ENCODE measurements at places on chromosomes 12 and 14.

GRCh38 chr14:37601865-37602264 lies 6.4 kb downstream of the TTC6 start:
- DNase-seq, result peak; percentile 38

- DNase-seq, result no peak
These were observed 11.1 kb downstream of the GLIPR1L1 start for GRCh38 chr12:75345531-75345930.

DNA sequence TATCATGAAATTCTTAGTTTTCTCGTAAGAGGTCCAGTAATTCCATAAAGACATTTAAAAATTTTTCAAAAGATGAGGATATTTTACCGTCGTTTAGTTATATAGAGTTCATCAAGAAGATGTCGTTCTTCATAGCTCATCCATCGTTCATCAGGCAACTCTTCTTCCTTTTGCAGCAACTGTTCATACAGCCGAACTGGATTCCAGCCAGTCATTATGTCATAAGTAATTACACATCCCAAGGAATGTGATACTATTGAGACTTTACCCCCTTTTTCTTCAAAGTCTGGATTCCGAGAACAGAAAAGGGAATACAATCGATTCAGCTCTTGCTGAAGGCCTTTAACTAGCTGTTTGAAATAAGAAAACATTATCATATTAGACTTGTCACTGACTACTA lies 90.3 kb downstream of the DDHD1 start:
- peak; percentile 80 for DNase-seq

GRCh38 chr12:122730215-122731014 lies at the start of gene HCAR1:
Gene HCAR1 (minus strand): TSS chr12:122730844. CDS start chr12:122730339, 505 bp downstream.
- DNase-seq, result no peak

All from eye (tissue), 1 donor.